ENCODE measurements at places on chromosomes 6 and 20. TPM values are rescaled to one million over a fixed set of nuclear protein-coding genes. Genes with fewer than 3 reads are reported as not detected.

Gene RIPPLY2
- total RNA-seq: not detected

DNA sequence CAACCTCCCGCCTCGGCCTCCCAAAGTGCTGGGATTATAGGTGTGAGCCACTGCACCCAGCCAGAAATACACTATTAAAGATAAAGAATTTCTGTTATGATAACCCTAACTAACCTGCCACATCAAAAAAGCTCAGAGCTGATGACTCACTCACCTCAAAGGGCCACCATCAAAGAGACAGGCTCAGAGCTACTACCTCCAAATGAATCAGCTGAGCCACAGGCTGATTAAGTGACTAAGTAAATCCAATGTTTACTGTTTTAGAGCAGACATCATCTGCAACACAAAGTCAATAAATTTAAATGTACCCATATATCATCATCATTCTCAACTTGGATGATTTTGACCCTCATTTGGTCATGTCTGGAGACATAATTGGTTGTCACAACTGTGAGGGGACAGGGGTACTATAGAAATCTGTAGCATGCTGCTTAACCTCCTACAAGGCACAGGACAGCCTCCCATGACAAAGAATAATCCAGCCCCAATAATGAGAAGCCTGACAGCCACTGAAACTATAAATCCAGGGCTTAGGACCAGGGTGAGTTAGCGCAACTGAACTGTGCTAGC lies 106.5 kb downstream of the ATP9A start:
- peaks cover 17% of the 10 kb centered on the region for H3K4me1 ChIP-seq
- no peaks in the 10 kb centered on the region for H3K36me3 ChIP-seq
- H3K4me3 ChIP-seq: no peak overlapping the region
- H3K27ac ChIP-seq: peak overlapping the region; percentile 25

DNA sequence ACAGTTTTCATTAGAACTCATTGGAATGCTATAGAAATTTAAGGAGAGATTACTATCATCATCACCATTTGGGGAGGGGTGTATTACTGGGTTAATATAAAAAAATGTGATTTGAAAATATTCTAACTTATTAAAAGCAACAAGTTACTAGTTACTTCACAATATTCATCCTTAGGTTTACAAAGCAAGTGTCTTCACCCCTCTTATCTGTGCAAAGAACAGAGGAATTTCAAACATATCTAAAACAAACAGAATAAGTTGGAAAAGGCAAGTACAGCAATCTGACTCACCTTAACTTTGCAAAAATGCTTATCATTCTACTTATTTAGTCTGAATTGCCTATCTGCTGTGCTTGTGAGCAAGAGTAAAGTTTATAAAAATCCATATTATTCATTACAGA lies 32.9 kb downstream of the DCBLD1 start:
- H3K4me3 ChIP-seq: no peak overlapping the region
- DNase-seq: no peak

GRCh38 chr6:130547723-130548122 lies 181.9 kb downstream of the TMEM200A start:
- no peaks in the 10 kb centered on the region for H3K27me3 ChIP-seq
- DNase-seq: no peak

Measured in activated naive CD8-positive, alpha-beta T cell treated with anti-CD3 and anti-CD28 coated beads for 36 hours (primary cell).